ENCODE measurements at places on chromosomes 16 and 17.

DNA sequence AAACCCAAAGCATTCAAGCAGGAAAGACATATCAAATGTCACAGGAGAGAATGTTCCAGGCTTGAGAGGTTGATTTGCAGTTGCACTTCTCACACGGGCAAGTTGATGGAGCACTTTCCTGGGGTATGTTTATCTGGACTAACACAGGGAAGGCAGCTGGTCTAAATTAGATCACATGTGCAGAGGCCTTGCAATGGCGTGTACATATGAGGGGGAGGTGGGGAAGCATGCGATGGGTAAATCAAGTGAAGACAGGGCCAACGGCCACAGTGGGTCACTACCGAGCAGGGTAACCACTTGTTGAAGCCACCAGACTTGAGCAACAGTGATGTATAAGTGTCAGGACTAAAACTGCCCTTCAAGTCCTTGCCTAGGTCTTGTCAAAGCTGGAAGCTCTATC lies 156.6 kb upstream of the MAF start:
- no peak for DNase-seq

DNA sequence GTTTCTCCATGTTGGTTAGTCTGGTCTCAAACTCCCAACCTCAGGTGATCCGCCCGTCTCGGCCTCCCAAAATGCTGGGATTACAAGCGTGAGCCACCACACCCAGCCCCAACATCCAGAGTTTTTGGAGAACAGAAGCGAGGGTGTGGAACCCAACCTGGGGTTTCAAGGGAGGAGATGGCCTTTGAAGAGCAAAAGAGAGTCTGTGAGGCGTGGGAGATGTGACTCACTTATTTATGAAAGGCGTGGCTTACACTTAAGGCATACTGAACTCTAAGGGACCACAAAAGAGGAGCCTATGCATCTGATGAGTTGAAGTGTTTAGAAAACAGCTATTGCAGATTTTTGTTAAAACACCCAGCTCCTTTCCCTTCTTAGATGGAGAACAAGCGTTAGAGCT lies 18.9 kb downstream of the ARSG start:
- no peak for DNase-seq

DNA sequence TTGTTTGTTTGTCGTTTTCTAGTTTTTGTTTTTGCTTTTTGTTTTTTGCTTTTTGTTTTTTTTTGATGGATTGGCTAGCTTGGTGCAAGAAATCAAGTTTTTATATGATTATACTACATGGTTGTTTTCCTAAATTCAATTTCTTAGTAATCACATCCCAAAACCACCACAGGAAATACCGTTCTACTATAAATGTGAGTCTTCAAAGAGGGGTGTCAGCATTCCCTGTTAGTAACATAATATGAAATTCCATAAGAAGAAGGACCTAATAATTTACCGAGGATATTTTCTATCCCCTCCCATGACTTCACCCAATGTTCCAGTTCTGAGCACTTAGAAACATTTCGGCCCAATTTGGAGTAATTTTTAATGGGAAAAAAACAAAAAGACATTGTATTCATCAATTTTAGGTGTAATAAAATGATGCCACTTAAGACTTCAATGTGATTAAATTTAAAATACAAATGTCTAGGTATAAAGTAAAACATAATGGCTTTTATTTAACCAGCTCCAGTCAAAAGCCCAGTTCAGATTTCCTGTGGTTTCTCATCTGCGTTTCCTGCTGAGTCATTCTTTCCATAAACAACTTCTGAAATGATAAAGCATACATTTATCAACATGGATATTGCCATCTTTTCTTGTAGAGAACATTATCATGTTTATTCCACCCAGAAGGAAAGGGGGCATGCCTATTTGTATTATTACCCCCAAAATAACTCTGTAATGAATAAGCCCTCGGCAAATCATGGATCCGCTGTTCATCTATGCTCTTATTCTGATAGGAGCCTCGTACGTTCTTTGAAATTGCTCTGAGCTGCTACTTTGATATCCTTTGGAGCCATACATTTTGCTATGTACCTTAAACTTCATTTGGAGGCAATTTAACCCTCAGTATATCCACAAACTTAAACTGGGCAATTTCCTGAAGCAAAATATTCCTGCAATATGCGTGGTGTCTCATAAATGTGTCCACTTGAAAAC lies 28.1 kb downstream of the HSBP1 start:
- no peak for DNase-seq

DNA sequence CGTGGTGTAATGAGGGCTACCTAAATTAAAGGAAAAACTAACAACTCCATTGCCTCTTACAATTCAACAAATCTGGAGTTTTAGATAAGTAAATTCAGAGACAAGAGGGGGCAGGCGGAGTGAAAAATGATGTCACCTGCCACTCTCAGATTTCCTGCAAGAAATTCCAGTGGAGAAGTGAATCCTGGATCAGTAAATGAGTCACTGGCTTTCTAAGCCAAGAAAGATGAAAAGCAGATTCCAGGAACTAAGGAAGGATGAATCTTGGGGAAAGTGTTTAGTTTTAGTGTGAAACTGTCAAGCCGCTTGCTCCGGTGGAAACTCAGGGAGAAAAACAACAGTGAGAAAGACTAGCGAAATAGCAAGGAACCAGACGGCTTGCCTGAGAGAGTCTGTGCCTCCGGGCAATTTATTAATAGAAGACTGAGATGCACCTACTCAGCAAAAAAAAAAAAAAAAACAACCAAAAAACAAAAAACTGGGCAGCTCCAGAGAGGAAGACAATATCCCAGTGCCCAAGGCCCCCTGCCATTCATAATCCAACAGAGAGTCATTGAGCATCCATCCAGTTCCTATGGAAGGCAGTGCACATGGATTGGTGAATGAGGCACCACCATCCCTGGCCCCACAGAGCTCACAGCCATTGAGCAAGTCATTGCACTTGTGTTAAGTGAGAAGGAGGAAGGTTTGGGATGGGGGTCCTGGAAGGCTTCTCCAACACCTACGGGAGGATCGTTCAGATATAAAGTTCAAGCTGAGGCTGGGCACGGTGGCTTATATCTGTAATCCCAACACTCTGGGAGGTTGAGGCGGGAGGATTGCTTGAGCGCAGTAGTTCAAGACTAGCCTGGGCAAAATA lies 12.1 kb upstream of the RIPOR1 start:
- DNase-seq: no peak

- no peak for DNase-seq
Measured at GRCh38 chr17:46994993-46995392, 15.9 kb upstream of the RPRML start.

DNA sequence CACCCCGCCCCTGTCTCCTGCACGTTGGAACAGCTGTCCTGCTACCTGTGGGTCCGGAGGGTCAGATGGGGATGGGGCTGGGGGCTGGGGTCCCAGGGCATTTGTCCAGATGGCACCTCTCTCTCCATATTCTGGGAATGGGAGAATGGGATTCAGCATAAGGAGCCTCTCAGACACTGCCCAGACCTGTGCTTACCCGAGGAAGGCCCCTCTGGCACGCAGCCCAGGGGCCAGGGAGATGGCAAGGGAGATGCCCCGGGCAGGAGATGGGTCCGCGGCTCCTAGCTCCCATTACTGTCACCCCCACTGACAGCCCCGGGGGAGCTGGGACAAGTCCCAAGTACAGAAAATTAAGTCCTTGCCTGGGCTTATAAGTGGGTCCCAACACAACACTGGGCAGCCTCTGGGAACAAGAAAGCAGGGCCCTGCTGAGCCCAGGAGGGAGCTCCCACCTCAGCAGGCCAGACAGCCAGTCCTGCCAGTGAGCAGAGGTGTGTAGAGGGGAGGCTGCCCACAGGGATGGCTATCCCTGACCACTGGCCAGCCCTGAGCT lies 1.8 kb downstream of the VASN start:
- no peak for DNase-seq

DNA sequence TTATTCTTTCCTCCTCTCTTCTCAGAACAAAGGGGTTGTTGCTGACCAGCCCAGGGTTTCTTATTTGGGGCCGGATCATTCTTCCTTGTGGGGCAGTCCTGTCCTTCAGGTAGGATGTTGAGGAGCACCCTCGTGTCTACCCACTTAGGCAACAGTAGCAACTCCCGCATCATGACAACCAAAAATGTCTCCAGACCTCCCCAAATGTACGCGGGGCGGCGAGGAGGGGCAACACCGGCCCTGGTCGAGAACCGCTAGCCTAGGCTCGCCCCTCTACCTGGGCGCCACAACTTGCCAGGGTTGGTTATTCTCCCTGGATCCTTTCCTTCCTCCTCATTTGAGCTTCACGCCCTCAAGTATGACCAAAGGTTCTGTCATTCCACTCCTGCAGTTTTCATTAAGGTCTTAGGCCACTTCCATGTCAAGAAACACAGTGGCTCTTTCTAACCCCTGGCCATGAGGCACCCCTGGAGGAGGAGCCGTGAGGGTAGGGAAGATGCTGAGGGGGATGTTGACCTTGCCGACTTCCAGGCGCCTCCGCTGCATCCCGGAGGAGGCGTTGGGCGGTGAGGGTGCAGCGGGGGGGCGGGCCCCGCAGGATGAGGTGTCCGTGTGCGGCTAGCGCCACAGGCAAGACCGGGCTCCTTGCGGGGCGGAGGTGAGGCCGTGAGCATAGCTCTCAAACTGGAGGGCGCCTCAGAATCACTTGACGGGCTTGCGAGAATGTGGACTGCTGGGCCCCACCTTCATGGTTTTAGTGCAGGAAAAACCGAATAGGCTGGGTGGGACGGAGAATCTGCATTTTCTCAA lies 712 bp upstream of the SPECC1 start:
- peak; percentile 1 for DNase-seq

DNA sequence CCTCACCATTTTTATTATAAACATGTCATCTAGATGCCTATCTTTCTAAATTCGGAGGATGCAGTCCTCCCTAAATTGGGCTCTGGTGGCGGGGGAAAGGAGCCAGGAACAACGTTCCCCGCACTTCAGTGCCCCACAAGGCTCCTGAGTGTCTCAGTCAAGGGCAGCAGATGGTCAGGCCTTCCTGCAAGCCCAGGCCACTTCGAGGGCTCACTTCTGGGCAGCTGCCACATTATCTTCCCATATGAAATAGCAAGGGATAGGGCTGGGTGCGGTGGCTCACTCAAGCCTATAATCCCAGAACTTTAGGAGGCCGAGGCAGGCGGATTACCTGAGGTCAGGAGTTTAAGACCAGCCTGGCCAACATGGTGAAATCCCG lies 32.3 kb downstream of the FBXO31 start:
- DNase-seq: no peak

- peak; percentile 55 for DNase-seq
Measured at GRCh38 chr16:23060458-23061320, 88.6 kb downstream of the USP31 start.

DNA sequence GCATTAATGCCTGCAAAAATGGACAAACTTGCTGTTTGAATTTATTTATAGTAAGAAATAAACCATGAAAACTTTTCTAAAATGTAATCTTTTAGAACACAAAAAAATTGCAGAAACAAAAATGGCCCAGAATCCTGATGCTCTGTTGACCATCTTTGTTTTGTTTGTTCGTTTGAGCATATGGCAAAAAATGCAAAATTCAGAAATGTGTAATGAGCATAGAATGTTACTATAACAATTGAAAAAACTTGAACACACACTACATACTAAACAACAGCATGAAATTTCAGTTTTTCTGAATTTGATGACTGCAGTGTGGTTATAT lies 1.1 kb upstream of the KPNA2 start:
- no peak for DNase-seq

- no peak for DNase-seq
Measured at GRCh38 chr17:27264068-27264812, 29.7 kb upstream of the WSB1 start.

- no peak for DNase-seq
Measured at GRCh38 chr17:6523809-6524355, 32.5 kb downstream of the PITPNM3 start.

DNA sequence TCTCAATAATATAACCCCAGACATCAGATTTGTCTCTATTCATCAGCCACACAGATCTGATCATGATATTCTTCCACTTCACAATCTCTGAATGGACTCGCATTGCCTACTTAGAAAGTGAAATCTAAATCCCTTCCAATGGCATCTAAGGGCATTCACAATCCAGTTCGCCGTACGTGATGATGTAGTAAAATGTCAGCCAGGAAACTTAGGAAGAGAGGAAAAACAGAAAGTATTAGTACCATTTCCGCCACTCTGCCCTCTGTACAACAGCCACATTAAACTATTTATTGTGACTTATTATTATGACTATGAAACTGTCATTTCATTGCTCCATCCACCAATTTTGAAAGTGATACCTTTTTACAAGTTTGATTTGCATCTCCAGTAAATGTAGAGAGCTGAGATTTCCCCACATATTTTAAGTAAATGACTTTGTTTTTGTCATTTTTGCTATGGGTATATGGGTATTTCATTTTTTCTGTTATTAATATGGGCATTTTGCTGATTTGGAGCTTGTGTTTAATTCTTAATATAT lies 69.4 kb upstream of the SMIM36 start:
- DNase-seq: no peak

GRCh38 chr17:1271030-1271423 lies 783 bp downstream of the BHLHA9 start:
- DNase-seq: no peak

DNA sequence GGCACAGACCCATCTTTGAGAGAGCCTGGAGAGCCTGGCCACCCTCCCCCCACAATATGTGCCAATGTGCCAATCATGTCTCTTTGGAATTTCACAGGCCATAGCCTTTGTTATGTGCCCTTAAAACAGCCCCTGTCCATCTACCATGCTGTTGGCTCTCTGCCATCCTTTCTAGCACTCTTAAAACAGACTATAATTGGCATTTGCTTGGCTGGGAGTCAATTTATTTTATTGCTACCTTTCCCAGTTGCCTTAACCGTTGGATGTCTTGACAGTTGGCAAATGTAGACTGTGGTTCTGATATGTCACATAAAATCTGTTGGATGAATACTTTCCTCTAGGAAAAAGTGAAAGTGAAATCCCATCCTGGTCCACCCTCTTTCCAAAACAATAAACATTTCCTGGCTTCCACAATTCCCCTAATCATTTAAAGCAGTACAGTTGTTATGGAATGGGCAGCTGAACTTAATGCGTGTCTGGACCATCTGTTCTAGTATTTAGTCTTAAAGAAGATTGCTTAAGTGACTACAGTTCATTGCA lies 394.0 kb downstream of the KCNJ2 start:
- DNase-seq: no peak

GRCh38 chr16:22890976-22891375 lies 77.0 kb downstream of the HS3ST2 start:
- DNase-seq: no peak

- DNase-seq: no peak
Measured at GRCh38 chr16:87563714-87564523, 38.4 kb upstream of the JPH3 start.

DNA sequence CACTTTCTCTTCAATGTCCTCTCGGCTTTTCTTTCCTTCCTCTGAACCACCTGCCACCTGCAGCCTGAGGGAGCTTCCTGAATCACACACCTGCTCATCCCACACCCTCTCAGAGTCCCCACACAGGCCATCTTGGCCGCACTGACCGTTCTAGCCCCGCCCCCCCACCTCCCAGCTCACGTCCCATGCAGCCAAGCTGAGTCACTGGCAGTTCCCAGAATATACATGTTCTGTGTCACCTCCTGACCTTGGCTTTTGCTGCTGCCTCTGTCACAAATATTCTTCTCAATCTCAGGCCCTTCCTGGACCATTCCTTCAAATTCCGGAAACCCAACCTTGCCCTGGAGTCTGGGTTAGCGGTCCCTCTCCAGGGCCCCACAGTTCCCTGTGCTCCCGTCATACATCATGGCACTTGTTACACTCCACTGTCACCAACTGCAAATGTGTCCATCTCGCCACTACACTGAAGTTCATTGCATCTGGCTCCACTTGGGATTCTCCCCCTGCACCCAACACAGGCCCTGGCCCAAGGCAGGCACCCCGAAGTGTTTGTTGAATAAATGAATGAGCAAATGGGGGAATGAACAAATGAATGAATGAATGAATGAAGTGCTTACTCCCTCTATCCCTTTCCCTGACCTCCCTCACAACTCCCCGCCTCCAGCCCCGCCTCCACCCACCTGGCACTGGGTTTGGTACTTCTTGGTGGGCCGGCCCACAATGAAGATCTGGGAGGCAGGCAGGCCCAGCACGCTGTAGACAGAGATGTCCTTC lies 12.8 kb downstream of the PIMREG start:
- DNase-seq: no peak

Measured in stimulated activated CD4-positive, alpha-beta T cell treated with anti-CD3 and anti-CD28 coated beads, Interleukin-2, amount 100 ng/mL, for 48 hours (primary cell).